NCI-H2081 treated with DMSO at 0.1 percent for 48 hours (cell line): ENCODE measurements at places on chromosomes 16 and 17.

DNA sequence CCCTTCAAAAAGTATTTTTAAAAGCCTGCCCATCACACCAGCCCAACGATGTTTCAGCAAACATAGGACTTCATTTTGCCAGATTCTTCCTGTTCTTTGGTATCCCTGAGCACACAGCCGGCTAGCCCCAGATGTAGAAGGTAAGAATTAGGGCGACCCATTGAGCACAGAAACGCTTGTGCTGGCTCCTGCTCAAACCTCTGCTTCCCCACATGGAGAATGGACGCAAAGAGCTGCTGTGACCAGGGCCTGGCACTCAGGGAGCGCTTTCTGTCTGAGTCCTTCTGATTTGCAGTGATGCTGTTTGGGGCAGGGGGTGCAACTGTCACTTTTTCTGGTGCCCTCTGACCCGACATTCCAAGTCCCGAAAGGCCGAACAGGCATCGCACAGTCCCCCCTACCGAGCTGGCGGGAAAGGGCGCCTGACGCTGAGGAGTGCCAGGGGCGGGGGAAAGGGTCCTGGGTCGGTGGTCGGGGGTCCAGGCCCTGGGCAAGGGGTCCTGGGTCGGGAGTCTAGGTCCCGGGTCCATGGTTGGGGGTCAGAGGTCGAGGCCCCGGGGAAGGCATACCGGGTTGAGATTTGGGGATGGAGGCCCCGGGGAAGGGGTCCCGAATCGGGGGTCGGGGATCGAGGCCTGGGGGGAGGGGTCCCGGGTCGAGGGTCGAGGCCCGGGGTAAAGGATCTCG, 930 bp downstream of the CHMP1A start:
- DNase-seq, result no peak

- no peak for DNase-seq
These were observed 100.9 kb upstream of the MON1B start for GRCh38 chr16:77090062-77090461.

GRCh38 chr16:30641378-30641982, 9.3 kb upstream of the PRR14 start:
- DNase-seq, result no peak

DNA sequence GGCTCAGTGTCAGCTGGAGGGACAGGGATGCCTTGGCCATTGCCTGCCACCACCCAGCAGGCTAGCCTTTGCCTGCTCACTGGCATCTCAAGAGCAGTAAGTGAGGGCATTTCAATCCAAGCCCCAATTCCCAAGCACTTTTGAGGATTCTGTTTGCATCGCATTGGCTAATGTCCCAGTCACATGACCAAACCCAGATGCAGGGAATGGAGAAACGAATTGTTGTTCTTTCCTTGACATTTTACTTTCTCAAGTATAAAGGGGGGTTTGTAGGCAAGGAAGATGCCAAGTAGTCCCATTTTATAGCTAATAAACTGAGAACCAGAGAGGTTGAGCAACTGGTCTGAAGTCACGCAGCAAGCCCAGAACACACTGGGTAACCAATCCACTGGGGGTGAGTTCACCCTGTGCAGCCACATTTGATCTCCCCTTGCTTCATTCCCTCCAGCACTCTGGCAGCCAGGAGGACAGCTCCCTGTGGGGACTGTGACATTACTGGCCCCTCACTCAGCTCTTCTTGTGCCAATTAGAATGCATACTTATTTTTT, 193.8 kb upstream of the CACNG3 start:
- no peak for DNase-seq

- no peak for DNase-seq
These were observed 45.1 kb upstream of the ZNF750 start for GRCh38 chr17:82884970-82885353.

DNA sequence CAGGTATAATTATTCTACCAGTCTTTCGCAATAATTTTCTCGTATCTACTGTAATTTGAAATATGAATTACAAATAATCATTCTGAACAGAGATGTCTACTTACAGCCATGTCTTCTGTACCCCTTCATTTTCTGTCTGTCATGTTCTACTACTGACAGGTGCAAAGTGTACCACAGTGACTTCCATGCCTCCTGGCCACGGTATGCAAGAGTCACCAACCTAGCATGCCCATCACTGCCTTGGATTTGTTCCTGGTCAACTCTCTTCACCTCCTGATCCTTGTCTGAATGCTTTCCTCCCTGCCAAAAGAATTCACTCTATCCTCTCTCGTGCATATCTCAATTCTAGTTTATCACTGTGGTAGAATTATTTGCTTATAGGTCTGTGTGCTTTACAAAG, 755.4 kb downstream of the KCNJ2 start:
- no peak for DNase-seq

DNA sequence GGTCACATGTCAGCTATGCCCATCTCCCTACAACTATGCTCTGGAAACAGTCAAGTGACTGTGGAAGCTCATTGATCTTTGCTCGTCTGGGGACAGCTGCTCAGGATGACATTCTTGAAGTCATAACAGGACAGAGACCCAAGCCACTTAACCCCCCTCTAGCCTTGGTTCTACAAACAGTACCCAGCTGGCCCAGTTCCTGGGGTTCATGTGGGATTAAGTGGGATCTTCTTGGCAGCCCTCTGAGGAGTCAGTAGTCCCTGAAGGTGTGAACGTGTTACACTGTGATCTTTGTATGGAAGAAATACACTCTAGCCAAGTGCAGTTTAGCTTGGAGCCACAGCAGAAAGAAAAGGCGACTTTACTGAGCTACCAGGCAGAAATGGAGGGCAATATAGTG, 25.8 kb downstream of the UBN1 start:
- DNase-seq, result no peak

DNA sequence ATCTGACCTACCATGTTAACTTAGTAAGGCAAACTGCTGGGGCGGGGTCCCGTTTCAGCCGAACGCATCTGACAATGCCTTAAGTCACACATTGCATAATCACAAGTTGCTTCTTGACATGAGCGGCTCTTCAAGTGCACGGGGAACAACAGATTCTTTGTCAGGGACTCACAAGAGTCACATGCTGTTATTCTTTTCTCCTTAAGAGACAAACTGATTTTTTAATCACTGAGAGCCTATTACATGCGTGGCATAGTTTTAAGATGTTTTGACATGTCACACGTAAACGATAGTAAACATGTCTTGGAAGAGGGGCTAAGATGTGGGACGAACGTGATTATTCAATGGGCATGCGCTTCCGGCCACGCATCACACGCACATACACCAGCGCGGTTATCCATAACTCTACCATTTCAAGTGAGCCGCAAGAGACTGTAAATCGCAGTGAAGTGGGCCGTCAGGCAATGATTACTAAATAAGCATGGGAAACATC, 63.4 kb downstream of the ADCY9 start:
- DNase-seq, result no peak

DNA sequence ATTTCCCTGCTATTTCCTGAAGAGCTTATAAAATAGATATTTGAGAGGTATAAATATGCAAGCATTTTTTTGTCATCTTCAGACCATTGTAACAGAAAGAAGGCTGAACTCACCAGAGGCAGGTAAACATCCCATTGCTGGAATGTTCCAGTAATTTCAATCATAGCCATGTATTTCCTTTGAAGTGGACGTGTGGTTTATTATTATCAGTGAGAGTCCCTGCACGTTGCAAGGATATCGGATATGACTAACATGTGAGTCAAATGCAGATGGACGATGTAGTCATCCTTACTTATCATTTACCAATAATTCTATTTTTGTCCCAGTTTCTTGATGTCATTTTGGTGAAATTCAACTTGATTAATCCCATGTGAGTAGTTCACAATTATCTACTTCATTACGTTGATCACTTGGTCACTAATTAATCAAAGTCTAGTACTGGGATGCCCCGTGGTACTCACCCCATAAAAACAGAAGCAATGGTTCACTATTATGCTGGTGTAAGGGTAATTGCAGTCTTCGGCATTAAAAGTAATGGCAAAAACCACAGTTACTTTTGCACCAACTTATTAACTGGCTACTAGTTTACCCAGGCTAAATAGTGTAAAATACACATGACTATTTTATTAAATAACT, 89.5 kb downstream of the VAT1L start:
- DNase-seq, result no peak

DNA sequence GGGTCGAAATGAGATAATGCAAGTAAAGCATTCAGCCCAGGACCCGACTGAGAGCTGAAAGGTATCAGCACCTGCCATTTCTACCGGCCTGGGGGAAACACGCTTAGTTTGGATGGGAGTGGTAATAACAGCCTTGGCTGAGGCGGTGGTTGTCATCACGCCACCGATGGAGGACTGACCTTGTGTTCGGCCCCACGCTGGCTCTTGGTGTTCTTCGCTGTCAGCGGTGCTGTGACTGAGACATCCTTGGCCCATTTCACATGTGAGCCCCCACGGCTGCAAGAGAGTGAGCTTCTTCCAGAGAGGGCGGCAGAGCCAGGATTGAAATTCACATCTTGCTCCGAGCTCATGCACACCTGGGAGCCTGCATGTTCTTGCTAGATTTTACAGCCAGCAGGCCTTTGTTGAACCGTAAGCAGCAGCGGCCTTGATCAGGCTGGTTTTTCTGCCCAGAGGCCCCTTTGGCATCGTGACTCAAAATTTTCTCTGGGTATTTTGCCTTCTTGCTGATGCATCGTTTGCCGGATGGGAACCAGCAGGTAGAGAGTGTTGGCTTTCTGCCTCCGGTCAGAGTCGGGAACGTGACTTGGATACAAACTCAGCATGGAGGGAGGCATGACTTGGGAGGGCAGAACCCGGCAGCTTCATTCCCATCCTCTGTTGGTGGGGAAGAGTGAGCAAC, 341.5 kb downstream of the SNX29 start:
- DNase-seq, result no peak

DNA sequence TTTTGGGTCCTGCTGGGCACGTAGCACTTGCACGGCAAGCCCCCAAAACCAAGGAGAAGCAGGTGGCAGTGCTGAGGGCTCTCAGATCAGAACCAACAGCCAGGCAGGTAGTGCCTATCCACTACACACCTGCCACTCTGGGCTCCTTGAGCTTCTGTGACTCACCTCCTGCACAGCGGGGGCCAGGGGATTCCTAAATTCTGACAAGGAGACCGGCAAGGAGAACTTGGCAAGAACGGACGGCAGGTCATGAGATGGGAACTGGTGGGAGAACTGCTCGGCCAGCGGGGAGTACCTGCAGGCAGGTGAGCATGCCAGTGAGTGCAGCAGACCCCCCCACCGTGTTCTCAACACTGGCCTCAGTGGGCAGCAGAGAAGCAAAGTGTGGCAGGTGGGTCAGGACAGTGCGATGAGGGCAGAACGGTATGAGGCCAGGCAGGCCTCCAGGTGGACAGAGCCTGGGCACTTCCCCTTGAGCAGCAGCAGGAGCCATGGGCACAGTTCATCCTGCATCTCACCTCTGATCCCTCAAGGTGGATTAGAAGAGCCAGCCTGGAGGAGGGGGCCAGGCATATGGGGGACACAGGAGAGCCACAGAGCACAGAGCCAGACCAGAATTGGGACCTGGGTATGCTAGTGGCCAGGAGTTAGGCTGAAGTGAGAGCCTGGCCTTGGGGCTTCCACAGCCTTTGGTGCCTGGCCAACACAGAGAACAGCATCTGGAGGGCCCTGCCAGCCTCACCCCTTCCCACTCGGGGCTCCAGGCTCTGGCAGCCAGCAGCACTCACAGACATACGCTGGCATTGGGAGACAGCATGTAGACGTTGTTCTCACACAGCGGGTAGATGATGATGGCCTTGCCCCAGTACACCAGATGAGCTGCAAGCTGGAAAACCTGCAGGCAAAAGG, 14.7 kb downstream of the MPG start:
- DNase-seq, result no peak

DNA sequence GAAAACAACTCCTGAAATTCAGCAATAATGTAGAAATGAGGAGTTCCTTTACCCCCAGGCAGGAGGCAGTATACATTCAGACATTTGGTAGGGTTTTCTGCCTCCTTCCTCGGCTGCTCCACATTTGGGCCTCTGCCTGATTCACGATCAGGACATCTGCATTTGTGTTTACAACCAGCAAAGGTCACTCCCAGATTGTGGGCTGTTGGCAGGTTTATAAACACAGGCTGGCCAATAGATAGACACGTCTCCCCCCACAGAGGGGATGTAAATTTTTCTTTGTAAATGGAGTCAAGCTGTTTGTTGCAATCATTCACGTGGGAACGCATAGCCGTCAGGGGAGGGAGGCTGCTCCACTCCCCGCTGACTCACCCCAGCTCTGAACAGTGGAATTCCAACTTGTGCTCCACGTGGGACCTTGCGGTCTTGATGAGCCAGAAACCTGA, 252.1 kb upstream of the N4BP1 start:
- no peak for DNase-seq

DNA sequence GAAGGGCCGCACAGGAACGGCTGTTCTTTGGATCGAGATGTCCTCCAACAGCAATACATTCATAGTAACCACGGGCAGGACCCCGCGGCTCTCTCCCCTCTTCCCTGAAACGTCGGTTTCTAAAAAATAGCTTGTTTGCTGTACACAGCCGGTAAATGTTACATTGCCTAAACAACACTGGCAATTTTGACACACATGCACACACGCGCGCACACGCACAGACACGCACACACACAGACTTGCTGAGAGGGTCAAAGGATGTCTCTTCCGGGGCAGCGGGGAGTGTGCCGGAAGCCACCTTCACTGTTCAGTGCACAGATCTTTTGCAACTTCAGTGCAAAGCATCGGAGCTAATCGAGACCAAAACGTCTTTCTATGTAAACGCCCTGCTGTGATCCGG, 35.8 kb downstream of the ZDHHC7 start:
- DNase-seq, result no peak

- DNase-seq, result no peak
These were observed 6.4 kb upstream of the TOX3 start for GRCh38 chr16:52553322-52553721.

DNA sequence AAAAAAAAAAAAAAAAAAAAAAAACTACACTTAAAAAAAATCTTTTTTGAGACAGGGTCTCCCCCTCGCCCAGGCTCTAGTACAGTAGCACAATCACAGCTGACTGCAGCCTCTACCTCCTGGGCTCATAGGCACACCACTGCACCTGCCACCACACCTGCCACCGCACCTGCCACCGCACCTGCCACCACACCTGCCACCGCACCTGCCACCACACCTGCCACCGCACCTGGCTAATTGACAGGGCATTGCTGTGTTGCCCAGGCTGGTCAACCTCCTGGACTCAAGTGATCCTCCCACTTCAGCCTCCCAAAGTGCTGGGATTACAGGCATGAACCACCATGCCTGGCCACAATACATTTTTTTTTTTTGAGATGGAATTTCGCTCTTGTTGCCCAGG, 17.6 kb upstream of the WDR45B start:
- DNase-seq, result no peak

DNA sequence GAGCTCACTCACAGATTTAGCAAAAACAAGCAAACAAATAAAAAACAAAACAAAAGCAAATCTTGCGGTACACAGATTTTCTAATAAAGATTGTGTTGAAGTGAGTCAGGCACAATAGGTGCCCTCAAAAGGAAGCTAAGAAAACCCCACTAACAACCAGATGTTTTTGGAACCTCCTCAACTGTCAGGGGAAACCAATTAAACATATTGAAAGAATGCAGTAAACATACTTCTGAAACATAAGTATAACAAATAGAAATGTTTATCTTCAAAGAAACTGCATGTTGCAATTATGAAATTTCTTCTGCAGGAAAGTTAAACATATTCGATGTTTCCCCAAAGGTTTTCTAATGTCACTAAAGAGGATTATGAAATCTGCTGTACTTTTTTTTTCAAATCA, 110.5 kb upstream of the CORO6 start:
- no peak for DNase-seq

GRCh38 chr16:17302214-17302613, 168.5 kb downstream of the XYLT1 start:
- DNase-seq, result no peak

GRCh38 chr16:1218930-1219611, 6.0 kb downstream of the TPSG1 start:
- no peak for DNase-seq

GRCh38 chr17:3773511-3773910, 27.5 kb downstream of the ITGAE start:
- no peak for DNase-seq
